COR-L47 (cell line): ENCODE measurements at places on chromosomes 5 and 9.
A peak's percentile ranks its signal among the peaks of the same experiment; 100 is the strongest.

- no peak for DNase-seq
These were observed 303.0 kb downstream of the MSX2 start for GRCh38 chr5:175027390-175027789.

DNA sequence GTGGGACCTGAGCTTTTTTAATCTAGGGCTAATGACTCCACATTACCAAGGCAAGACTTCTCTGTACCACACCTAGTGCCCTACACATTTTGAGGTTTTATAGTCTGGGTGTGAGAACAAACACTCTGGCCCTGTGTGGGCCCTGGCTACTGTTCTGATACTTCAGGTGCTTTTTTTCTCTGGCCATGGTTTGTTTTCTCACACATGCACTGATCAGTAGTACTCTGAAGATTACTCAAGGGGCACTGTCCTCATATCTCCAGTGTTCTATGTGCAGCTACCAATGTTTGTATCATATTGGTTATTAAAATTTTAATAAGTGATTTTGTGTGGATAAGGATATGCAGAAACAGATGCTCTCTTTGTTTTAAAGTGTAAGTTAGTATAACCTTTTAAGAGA, 5.9 kb upstream of the C9orf40 start:
- no peak for DNase-seq

- DNase-seq, result no peak
These were observed 89.8 kb downstream of the SLC1A3 start for GRCh38 chr5:36696059-36696673.

GRCh38 chr9:14180093-14180959, 133.6 kb downstream of the NFIB start:
- peak; percentile 46 for DNase-seq

DNA sequence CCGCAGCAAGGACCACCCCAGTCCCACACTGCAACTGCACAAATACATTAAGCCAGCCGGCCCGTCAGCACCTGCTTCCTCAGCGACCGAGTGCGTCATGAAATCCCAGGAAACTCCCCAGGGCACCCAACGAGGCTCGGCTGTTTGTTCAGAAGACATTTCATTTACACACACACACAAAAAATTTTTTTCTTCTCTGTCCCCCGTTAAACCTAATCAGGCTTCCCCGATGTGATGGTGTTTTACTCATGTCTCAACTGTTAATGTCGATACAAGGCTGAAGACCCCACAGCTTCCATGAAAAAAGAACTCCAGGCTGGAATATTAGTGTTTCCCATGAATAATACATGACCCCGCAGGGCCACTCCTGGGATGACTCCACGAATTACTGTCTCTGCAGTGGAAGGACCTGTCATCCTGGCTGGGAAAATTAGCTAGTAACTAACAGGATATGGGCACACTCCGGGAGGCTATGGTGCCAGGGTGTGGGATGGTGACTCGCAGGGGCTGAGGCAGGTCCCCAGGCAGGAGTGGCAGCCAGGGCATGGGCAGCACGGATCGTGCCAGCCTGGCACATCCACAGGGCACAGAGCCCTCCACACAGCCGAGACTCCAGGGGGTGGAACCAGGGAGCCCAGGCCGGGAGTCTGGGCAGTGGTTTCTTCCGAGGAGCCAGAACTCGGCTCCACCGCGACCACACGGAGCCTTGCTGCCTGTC, 102.4 kb downstream of the VAV2 start:
- DNase-seq, result peak; percentile 72

DNA sequence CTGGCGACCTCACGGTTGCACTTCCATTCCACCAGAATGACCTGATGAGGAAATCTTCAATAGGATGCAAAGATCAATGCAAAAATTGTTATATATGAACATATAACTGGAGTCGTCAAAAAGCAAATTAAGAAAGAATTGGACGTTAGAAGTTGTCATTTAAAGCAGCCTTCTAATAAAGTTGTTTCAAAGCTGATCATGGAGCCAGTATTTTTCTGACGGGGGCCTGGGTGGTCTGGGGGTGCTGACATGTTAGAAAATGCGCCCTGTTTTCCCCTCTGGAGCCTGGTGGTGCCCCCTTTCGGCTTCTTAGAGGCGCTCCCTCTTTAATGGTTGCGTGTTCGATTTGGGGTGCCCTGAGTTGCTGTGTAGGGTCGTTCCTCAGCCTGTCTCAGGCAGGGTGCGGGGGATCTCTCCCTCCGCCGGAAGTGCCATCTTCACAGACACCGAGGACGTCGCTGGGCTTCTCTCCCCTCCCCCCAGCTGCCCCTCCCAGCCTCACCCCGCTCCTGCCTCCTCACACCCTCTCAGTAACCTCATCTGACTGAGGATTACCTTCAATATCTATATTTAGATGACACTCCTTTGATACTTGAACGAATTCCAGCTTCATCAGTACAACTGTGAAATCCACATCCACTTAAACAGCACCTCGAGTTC, 18.3 kb downstream of the PTGES2 start:
- no peak for DNase-seq

DNA sequence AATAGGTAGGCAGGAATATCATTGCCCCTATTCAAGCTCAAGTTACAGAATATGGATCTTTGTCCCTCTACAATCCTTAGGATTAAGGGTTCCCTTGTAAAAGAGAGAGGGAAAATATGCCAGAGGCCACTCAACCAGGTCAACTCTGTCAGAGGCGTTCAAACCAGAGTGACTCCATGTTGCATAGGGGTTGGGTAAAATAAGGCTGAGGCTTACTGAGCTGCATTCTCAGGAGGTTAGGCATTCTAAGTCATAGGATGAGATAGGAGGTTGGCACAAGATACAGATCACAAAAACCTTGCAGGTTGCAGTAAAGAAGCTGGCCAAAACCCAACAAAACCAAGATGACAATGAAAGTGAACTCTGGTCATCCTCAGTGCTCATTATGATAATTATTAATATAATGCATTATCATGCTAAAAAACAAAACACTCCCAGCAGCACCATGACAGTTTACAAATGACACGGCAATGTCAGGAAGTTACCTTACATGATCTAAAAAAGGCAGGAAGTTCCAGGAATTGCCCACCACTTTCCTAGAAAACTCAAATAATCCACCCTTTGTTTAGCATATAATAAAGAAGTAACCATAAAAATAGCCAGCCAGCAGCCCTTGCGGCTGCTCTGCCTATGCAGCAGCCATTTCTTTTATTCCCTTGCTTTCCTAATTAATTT, 64.8 kb downstream of the ERP44 start:
- DNase-seq, result no peak

GRCh38 chr9:7907551-7908337, 108.2 kb upstream of the DMAC1 start:
- DNase-seq, result no peak

GRCh38 chr5:96714951-96715451, 52.8 kb downstream of the CAST start:
- peak; percentile 27 for DNase-seq

DNA sequence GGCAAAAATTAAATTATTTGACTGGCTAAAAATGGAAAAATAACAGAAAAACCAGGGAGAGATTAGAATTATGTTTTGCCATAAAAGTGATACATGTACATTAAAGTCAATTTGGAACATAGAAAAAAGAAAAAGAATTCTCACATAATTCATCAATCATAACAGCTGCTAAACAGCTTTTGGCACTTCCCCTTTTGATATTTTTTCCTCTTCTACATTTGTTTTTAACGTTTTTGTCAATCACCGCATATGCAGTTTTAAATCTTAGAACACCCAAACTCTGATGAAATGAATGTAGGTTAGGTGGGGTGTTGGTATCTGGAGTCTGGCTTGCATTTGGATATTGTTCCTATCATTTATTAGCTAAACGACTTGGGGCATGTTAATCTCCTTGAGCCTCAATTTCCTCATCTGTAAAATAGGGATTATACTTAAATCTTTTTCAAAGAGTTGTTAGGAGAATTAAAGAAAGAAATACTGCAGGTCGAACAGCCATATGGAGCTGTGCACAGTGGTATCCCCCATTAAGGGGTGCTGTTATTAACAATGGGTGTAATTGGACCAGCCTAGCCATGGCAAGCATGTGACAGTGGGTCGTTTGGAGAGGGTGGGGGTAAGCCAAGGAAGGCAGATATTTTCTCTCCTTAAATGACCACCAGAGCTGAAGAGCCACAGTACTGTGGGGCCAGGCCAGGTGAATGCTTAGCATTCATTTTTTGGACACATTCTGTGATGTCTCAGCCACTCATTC, 22.6 kb downstream of the NPR3 start:
- no peak for DNase-seq

DNA sequence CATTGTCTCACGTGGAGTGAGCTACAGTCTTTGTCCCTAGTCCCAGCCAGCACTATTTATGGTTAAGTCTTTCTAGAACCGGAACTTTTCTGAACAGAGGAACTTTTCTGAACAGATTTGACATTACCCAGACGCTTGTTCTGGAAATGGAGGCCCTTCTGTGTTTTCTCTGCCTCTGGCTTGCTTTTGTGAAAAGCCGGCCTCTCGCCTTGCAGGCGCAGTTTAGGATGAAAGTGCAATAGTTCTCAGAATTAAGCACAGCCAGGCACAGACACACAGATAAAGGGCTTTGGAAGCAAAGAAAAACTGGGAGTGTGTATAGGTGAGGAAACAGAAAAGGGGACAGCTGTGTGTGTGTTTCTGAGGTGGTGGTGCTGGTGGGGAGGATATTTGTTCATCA, 5.9 kb downstream of the GDNF start:
- DNase-seq, result no peak

DNA sequence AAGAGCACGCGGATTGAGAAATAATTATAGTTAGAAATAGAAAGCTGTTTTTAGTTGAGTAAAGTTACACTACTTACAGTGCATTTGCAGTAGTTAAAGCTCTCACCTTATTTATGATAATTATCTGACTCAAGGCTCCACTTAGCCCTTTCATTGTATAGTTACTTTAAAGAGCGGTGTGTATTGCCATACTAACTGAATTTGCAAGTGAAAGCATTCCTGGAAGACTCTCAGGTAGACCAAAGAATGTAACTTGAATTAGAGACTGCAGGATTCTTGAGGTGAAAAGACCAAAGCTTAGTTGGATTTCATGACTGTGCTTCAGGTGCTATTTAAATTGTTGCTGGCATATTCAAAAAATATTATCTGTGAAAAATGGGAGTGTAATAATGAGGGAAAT, 4.2 kb upstream of the RASA1 start:
- no peak for DNase-seq

DNA sequence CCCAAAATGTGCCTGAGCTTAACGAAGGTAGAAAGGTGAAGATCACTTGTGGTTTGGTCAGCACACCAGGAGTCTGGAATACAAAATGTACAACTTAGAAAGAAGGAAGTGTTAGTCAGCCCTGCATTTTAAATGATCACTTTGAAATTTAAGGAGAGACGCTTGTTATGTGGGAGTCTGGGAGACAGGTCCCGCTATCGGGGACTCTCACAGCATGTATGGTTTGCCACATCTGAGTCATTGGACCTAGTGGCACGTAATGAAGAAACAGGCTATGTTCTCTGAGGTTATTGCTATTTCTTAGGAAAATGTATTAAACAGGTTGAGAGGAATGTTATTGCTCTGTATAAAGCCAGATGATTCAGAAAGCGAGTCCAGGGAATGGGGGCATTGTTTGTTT, 2362.5 kb upstream of the WWC1 start:
- DNase-seq, result no peak

- DNase-seq, result no peak
These were observed 77.6 kb upstream of the ADRB2 start for GRCh38 chr5:148748702-148749392.

DNA sequence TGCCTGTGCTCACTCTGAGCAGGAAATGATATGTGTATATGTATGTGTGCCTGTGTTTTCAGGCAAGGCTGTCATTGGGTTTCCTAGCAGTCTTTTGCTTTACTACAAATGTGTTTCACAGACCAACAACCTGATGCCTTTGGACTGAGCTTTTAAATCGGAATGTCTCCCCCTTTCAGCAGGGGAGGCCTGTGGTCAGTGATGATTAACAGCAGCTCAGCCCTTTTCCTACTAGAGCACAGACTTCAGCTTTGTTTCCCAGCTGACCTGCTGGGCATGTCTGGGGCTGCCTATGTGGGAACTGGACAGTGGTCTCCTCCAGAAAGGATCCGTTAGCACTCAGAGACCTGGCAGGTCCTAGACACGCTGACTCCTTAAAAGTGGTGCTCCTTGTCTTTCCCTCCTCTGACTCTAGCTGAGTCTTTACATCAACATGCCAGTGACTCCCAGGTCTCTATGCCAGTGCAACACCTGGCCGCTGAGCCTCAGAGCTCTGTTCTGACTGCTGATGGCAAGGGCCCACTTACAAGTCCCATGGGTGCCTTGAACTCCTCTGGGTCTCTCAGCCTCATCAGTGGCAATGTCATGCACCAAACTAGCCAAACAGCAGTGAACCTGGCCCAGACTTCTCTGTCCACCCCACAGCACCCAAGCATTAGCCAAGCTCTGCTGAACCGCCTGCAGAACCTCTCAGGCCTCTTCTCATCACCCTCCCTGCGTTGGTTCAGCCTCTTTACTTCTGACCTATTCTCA, 7.7 kb downstream of the MACROH2A1 start:
- no peak for DNase-seq

GRCh38 chr5:96659170-96659569, 3.0 kb upstream of the CAST start:
- no peak for DNase-seq

- DNase-seq, result no peak
These were observed 387.7 kb downstream of the TLR4 start for GRCh38 chr9:118091711-118092500.

- DNase-seq, result no peak
These were observed 28.8 kb downstream of the LPCAT1 start for GRCh38 chr5:1494780-1495524.

GRCh38 chr5:81058121-81058520, 98.0 kb downstream of the RASGRF2 start:
- no peak for DNase-seq

GRCh38 chr9:126703002-126703865, 89.5 kb downstream of the LMX1B start:
- no peak for DNase-seq

- DNase-seq, result peak; percentile 64
These were observed 132.5 kb downstream of the CACNA1B start for GRCh38 chr9:138009803-138010690.

DNA sequence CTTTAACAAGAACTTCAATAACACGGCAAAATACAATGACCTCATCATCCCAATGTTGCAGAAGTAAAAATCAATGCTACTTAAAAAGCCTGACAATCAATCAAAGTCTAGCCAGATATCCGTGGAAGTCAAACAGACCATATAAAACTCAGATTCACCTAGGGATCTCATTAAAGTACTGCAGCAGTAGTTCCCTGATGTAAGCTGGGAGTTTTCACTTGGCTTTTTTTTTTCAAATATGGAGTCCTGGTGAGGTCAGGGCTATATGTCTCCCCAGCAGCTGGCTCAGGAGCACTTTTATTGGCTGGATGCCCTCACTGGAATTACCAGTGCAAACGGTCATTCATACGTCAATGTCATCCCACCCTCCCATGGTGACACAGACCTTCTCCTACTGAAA, 220.6 kb upstream of the SLC30A5 start:
- DNase-seq, result no peak

- DNase-seq, result no peak
These were observed 68.5 kb downstream of the MRPL36 start for GRCh38 chr5:1731091-1731639.

DNA sequence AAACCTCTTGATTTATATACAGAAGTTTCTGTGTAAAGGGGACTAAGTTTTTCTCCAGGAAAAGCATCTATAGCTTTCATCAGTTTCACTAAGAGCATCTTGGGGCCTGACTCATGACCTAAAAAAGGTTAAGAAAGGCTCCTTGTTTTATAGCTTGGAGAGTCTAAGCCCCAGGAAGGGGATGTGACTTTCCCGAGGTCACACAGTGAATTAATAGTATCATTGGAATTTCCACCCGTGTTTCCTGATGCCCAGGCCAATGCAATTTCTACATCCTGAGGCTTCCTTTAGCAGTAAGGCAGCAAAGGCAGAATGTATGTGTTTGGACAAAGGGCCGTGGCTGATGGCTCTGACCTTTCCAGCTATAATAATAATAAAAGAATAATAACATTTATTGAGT, 8.6 kb downstream of the MORN5 start:
- no peak for DNase-seq
